ENCODE measurements at places on chromosomes 5 and 9.

DNA sequence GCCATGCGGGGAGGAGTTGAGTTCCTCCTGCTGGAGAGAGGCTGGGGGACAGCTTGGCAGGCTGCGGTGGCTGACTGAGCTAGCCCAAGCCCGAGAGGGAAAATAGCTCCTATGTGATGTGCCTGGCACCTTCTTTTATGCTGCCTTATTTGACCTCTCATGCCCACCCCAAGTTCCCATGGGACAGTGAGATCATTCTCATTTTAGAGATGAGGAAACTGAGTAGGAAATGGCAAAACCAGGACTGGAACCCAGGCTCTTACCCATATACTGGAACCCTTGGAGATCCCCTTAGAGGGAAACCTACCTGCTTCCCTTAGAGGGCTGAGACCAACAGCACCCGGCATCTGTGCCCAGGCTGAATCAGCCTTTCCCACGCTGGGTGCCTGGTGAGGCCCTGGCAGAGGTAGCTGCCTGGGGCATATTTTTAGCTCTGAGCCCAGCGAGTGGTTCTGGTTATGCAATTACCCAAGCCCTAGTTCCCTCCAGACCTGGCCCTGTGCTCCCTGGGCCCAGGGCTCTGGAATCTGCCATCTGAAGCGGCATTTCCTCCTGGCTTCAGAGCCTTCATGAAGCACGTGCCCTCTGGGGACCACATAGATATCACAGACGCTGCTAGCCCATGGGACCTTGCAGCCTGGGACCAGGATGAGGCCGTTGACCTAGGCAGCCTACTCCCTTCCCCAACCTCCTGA lies 23.6 kb downstream of the COL27A1 start:
- DNase-seq: no peak

DNA sequence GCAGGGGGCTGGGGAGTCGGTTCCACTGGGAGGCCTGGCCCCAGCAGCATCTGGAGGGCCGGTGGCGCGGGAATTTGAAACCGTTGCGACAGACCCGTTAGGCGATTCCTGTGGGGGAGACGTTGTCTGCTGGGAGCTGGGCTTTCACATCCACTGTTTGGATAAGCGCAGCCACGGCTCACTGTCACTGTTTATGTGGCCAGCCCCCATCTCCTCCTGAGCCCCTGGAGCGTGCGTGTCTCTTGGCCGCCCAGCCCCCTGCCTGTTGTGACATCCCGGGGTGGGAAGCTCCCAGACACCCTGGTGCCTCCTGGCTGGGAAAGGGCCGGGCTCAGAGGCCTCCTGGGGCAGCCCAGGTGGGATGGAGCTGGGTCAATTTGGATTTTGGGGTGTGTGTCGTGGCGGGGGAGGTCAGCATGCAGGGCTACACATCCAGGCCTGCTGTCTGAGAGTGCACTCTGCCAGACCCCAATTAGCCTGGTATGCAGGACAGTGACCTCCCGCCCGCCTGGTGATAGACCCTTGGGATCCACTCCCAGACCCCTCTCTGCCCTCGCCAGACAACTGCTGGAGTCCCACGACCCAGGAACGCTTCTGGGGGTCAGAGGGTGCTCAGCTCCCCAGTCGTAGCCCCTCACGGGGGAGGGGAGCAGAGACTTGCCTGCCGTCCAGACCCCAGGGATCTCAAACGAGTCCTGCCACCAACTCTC lies 62.0 kb upstream of the RNU6ATAC start:
- no peak for DNase-seq

DNA sequence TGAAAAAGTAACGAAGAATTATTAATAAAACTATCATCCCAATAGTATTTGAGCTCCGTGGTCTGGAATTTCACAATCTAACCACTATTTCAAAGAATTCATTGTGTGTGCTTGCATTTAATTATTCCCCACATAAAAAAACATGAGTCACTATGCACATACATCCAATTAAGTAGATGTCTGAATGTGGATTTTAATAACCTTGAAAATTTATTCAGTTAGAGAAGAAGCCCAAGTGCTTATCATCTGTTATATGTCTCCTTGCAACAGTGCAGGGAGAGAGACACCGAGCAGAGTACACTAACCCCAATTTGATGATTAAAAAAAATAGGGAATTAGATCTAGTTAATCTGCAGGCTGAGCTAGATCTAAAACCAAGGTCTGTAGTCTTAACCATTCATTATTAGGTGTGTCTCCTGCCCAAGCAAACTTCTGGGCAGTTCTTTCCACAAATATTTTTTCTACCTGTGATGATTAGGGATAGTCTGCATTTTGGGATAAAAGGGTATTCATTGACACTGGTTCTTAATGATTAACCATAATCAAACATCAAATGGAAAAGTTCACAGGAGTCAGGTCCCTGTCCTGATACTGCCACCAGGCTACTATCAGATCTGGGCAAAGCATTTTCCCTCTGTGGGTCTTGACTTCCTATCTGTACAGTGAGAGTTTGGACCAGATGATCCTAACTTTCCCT lies 164.2 kb downstream of the GRIA1 start:
- peak; percentile 16 for DNase-seq

GRCh38 chr5:137273511-137273910 lies 225.6 kb downstream of the SPOCK1 start:
- DNase-seq: peak; percentile 11

DNA sequence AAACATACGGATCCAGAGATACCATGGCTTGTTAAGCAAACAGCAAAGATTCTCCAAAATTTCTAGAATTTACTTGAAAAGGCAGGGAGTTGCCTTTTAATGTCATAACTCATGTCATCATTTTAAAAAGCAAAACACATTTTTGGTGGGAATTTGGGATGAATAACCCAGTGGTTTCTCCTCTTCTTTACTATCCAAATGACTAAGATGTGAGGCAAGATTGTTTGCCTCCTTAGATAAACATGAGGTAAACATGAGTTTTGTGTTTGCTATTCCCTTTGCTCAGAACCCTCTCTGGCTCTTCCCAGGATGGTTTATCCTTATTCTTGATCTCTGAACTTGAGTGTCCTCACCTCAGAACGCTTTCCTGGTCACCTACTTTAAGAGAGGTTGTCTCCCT lies 267.0 kb downstream of the EBF1 start:
- DNase-seq: no peak

DNA sequence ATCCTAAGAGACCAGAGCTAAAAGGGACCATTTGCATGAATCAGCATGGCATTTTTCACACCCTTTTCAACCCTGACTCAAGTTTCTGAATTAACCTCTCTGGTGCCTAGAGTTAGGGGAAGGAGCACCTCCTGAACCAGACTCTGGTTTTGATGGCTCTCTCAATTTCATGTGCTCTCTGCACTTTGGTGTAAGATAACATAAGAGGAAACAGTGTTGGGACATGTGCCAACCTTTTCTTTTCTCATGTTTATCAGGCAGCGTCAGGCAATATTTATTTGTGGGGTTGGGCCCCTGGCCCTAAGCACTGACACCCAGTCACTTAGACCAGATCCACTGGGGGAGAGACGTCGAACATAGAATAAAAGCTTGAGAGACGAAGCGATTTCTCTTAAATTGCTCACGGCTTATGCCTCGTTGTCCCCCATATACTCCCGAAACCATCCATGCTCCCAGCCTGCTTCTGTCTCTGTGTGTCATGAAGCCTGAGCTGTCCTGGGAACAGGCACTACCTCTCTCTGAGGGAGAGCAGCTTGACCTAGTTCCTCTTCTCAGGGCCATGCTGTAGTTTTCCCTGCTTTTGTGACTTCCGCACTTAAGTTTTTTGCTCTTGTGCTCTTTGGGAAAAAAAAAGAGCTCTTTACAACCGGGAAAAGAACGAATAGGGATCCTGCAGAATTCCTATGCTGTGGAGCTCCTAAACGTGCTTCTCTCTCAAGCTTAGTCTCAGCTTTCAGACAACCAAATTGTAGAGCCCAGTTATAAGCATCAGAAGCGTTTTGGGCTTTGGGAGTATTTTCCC lies 195.7 kb downstream of the NR3C1 start:
- DNase-seq: no peak

GRCh38 chr9:37010180-37010579 lies 23.9 kb downstream of the PAX5 start:
- DNase-seq: no peak

- DNase-seq: no peak
These were observed 10.9 kb downstream of the AQP3 start for GRCh38 chr9:33436445-33436844.

DNA sequence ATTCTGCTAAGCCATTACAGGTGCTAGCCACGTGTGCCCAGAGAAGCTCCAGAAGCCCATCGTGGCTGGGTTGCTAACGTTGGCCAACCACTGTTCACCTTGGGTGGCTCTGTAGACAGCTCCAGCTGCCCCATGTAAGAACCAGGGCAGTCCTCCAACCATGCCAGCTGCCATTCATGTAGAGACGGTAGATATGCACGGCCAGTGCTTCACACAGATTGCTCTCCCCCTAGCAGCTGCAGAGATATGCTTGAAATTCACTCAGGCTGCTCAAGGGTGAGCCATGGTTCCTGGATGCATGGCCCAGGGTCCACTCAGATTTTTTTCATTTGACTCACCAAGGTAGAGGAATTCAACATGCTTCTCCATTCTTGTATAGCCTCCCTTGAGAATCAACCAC lies 31.0 kb downstream of the GADD45G start:
- DNase-seq: no peak

DNA sequence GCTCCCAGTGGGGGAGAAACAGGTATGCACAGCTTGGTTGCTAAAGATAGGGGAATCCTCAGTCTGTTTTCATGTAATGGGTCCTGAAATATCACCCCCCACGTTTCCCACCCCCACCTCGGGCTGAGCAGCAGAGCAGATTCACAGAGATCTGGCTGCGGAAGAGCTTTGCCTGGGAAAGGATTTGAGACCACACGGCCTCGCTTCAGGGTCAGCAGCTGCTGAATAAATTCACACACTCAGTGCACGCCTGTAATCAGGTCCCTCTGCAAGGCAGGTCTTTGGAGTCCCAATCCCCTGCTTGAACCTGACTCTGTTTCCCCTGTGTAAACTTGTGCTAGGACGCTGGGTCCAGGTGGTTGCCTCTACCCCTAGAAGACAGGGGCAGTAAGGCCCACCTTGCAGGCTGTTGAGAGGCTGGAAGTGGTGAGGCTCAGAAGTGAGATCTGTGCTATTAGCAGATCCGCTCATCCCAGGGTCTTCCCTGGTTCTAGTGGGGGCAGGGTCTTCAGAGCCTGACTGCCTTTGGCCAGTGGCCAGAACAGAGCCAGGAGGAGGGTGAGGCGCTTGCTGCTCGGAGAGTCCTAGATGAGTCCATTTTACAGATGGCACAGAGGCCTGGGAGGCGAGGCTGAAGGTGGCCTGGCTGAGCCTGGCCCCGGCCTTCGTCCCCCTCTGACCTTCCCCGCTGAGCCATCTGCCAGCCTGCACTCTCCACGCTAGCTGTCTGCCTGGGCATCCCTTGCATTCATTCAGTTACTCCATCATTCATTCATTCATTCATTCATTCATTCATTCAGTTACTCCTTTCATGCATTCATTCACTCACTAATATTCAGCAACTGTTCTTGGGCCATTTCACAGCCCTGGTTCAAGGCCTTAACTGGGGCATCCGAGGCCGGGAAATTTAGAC lies 16.7 kb upstream of the NEURL1B start:
- no peak for DNase-seq

- peak; percentile 29 for DNase-seq
These were observed 250.0 kb downstream of the NR3C1 start for GRCh38 chr5:143153332-143154119.

- peak; percentile 19 for DNase-seq
These were observed 186.7 kb downstream of the C9orf50 start for GRCh38 chr9:129434187-129434586.

- DNase-seq: no peak
These were observed 46.1 kb downstream of the ZNF608 start for GRCh38 chr5:124700333-124700732.

DNA sequence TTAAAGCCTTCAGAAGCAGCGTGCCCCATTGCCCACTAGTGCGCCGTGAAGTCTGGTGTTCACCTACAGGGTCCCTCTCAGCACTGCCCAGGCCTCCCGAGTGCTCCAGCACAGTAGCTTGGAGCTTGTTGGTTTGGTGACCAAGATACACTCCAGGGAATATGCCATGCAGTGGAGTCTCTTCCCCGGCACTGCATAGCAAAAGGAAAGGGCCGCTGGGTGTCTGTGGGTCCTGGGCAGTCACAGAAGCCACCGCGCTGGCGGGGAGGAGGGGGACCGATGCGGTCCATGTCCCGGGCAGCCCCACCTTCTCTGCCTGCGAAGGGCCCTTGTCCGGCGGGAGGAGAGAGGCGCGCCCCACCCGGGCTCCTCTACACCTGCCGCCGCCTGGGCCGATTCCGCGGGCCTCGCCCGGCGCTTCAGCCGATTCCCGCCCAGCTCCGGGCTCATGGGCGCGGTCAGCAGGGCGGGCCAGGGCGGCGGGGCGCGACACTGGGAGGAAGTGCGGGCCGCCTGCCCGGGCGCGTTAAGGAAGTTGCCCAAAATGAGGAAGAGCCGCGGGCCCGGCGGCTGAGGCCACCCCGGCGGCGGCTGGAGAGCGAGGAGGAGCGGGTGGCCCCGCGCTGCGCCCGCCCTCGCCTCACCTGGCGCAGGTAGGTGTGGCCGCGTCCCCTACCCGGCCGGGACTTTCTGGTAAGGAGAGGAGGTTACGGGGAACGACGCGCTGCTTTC lies at the start of gene SYK:
SYK (plus strand) TSS at position 579 of the 732 bp plus-strand sequence. CDS start 42,080 bp downstream, outside the sequence.
- no peak for DNase-seq

DNA sequence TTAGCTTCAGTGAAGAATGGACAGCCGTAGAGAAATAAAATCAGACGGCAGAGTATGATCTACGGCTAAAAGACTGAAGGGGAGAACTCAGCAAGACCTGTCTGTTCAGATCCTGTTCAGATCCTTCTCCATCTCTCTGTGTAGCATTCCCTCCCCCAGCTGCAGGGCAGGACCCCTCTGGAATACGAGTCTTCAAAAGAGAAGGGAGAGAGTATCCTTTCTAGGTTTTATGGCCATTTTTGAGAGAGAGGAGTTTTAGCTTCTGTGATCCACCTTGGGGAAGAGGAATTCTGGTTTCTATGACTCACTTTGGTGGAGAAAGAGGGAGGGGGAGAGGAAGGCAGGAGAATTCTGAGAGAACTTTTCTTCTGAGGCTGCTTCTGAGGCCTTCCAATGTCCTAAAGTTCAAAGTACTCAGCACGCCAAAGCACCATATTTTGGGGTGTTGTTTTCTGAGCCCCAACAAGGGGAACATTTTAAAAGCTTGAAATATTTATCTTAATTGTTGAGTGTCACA lies 194.4 kb upstream of the TLE4 start:
- DNase-seq: peak; percentile 20

GRCh38 chr9:36074870-36075532 lies 38.3 kb downstream of the RECK start:
- peak; percentile 66 for DNase-seq

GRCh38 chr9:128109050-128109709 lies 18.3 kb downstream of the PTGES2 start:
- DNase-seq: no peak
